ENCODE measurements at places on chromosomes 5 and 9. TPM values are rescaled to one million over a fixed set of nuclear protein-coding genes. Genes with fewer than 3 reads are reported as not detected.

- no peak for DNase-seq
These were observed 966.5 kb upstream of the TYRP1 start for GRCh38 chr9:11726659-11727058.

DNA sequence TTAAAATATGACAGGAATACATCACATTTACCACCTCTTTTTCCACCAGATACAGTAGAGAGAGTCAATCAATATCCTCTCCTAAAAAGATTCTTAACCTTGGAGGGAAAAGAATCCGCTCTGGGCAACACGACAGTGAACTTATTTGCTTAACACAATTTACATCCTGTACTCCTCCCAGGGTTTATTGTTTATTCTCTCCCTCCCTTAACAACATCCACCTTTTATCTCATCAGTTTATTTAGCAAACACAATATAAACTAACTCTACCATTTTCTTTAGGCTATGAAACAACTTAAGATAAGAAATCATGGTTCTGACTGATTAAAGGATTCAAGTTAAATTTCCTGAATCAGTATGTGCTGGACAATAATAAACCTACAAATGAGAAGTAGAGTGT, 50.9 kb downstream of the CERT1 start:
- no peak for DNase-seq

Gene FBLL1
- total RNA-seq: 0.24 TPM

Gene STKLD1
- 1.2 TPM for total RNA-seq

Gene GDF9
- total RNA-seq: 0.51 TPM

GRCh38 chr5:131983244-131983771, 28.1 kb downstream of the ACSL6 start:
- DNase-seq: peak; percentile 75
